Small intestine (tissue), 16 donors: ENCODE measurements at places on chromosomes 12 and 14.

- no peak for DNase-seq
Measured at GRCh38 chr14:89240414-89240813, 176.6 kb downstream of the FOXN3 start.

DNA sequence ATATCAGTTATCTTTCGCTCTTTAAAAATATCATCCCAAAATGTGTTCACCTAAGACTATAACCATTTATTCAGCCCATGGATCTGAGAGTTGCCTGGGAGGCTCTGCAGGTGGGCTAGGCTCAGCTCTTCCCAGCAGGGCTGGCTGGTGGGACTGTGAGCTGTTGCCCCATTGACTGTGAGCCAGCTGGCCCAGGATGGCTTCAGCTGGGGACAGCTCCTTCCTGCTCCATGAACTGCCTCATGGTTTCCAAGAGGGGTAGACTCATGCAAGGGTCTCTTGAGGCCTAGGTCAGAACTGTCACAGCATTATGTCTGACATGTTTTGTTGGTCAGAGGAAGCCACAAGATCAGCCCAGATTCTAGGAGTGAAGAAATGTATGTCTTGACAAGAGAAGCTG is 114.1 kb upstream of the E2F7 start:
- DNase-seq: no peak

- no peak for DNase-seq
Measured at GRCh38 chr12:119692410-119692809, 24.5 kb downstream of the PRKAB1 start.

- no peak for DNase-seq
Measured at GRCh38 chr14:68557648-68558047, 235.2 kb downstream of the ZFP36L1 start.

- DNase-seq: peak; percentile 32
Measured at GRCh38 chr12:105523164-105524057, 192.9 kb downstream of the C12orf75 start.

- DNase-seq: no peak
Measured at GRCh38 chr12:122730215-122731014, at the start of gene HCAR1. TSS of gene HCAR1 (minus strand) at chr12:122730844. CDS start at chr12:122730339, 505 bp downstream.

- no peak for DNase-seq
Measured at GRCh38 chr12:118946256-118946655, 35.1 kb upstream of the SRRM4 start.

DNA sequence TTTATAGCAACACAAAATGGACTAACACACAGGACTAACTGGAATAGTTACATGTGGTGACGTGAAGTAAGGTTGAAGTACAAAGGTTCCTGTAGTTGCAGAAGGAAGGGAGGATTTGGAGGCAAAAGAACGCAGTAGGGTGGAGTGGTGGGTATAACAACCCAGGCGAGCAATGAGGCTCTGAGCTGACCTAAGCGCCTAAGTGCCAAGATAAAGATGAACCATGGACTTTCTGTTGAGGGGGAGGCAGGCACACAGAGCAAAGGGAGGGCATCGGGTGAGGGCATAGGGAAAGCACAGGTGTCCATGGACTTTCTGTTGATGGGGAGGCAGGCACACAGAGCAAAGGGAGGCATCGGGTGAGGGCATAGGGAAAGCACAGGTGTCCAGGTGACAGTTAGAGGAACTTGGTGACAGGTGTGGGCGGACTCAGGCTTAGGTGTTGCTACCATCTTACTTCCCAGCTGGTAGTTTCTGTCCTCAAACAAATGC is 15.2 kb downstream of the SCNN1A start:
- DNase-seq: peak; percentile 96

GRCh38 chr12:41061192-41061591 is 126.9 kb upstream of the PDZRN4 start:
- DNase-seq: no peak
